Activated CD4-positive, alpha-beta T cell treated with anti-CD3 and anti-CD28 coated beads for 1 hour (primary cell): ENCODE measurements at places on chromosomes 11 and 22.

- DNase-seq, result no peak
These were observed 48.5 kb upstream of the PPP2R1B start for GRCh38 chr11:111814557-111815320.

GRCh38 chr22:47645450-47645914 lies 883.0 kb downstream of the TBC1D22A start:
- DNase-seq, result no peak

DNA sequence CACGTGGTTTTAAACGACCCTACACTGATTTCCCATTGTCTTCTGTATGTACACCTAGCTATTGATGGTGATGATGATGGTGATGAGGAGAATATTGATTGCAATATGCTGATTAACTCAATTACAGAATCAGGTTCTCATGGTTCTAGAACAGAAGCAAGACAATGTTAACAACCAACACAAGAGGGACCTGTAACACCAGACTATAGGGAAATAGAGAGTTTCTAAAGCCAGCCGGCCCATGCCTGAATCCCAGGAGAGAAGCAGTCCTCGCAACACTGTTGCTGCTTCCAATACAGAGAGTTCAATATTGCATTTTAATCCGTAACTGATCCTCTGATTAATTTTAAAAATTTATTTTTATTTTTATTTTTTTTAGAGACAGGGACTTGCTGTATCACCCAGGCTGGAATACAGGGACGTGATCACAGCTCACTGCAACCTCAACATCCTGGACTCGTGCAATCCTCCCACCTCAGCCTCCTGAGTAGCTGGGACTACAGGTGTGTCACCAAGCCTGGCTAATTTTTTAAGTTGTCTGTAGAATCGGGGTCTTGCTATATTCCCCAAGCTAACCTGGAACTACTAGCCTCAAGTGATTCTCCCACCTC lies 22.2 kb upstream of the UBASH3B start:
- DNase-seq, result no peak

DNA sequence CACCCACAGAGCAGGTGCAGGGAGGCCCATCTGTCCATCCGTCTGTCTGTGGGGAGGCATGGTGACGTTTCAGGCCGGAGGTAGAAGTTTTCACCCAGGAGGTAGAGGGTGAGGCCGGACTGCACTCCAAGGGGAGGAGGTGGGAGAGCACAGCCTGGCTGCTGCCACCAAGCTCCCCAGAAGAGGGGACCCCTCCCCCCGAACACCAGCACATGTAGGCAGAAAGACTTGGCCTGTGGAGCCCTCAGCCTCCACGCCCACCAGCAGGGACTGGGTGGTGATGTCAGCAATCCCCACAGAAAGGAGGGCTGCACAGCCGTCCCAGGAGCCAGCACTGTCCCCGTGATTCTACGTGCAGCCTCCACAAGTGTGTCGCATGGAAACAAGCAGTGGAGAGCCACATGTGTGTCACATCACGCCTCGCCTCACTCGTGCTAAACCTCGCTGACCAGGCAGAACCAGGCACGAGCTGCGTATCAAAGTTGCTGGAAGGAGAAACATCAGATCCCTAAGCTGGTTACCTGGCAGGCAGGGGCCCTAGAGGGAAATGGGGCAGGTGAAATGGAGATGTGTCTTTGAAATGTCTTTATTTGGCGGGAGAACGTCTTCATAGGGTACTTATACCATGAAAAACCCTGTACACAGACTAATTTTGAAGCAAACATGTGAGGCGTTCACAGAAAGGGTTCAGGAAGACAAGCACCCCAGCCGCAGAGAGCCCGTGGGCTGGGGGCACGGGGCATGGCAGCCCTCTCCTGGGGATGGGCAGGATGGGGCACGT lies 49.1 kb downstream of the CDKN1C start:
- DNase-seq, result no peak

- DNase-seq, result no peak
These were observed 140.4 kb upstream of the TBCEL start for GRCh38 chr11:120883404-120884080.

DNA sequence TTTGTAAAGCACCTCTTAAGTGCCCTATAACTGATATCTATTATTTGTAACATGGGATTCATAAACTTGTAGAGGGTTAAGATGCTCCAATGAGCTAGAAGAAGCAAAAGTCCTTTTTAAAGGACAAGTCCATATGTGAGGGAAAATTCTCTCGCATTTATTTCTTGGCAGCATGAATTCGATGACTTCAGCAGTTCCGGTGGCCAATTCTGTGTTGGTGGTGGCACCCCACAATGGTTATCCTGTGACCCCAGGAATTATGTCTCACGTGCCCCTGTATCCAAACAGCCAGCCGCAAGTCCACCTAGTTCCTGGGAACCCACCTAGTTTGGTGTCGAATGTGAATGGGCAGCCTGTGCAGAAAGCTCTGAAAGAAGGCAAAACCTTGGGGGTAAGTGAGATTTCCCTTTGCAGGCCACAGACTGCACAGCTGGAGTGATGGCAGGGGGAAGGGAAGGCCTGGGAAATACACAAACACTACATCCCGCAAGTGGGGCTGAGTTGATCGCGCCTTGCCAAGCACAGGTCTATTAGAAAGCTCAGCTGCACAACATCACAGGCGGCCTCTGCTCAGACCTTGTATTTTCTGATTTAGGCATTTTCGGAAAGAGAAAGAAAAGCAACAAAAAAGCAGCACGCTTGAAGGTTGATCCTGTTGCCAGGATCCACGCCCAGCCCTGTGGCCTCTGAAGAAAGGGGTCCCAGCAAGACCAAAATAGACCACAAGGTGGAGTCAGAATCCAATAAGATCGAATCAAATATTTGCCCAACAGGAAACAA lies 1.5 kb downstream of the MS4A8 start:
- DNase-seq, result no peak

DNA sequence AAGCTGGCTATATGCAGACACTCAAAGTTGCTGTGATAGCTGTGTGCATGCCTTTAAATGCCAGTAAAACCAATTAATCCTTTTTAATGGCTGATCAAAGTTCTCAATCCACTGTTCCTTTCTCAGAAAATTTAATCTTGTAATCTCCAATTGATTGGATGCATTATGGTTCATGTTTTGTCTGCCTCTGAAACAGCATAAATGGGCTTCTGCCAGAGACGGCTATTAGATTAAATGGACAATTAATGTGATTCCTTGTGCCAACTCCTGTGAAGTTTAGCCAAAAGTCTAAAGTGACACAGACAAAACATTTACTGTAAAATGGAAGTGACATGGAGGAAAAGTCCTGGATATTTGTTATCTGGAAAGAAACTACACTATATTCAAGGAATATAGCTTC lies 952.5 kb upstream of the FAT3 start:
- no peak for DNase-seq

DNA sequence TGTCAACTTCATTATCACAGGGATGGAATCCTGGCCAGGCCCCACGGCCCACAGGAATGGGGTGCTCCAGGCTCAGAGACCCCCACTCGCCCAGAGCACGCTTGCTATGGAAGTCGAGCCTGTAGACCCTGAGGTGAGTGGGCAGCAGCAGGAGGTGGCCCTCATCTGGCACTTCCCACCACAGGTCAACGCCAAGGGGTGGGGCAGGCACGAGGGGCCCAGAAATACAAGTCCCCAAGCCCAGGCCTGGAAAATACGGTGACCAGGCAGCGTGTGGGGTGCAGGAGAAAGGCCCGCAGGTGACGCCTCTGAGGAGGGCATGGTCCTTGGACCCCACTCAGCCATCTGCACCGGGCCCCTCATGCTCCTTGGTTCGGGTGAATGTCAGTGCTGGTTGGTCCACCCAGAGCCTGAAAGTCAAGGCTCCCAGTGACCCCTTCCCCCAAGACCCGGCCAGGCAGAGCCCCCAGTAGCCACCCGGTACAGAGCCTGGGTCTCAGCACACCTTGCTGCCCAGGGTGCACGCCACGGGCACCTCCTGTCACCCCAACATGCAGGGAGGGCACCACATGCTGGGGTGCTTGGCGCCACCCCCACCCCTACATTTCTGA lies 2.4 kb downstream of the MOB2 start:
- no peak for DNase-seq

DNA sequence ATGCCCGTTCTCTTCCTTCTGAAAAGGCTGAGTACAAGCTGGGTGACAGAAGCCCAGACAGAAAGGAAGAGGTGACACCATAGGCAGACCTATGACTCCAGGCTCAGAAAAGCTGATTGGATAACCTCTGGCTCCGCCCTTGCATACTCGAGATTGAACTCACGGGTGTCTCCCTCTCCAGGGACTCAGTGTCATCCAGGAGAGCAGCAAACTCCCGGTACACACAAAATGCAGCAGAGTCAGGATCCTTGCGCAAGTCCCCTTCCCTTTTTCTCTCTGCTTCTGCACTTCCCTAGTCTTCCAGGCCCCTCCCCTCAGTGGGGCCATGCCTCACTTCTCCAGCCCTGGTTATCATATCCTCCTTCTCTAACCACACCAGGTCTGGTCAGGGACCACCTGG lies 9.8 kb downstream of the SCN4B start:
- DNase-seq, result no peak

GRCh38 chr11:26276798-26277424 lies 55.0 kb upstream of the ANO3 start:
- DNase-seq, result no peak

GRCh38 chr11:120195601-120196320 lies 15.1 kb upstream of the OAF start:
- DNase-seq, result no peak

DNA sequence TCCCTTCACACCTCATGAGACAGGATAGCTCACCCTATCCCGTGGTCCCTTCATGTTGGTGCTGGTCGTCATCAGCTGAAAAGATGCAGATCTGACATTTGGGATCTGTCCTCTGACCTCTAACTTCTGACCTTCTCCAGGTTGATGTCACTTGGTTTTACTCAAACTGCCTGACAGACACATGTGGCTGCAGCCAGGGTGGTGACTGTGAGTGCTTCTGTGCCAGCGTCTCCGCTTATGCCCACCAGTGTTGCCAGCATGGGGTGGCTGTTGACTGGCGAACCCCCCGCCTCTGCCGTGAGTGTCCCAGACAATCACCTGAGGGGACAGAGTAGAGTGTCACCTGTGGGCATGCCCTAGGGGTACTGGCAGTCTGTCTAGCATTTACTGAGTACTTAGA lies 49.7 kb downstream of the OTOG start:
- no peak for DNase-seq

GRCh38 chr11:72805216-72805615 lies 9.0 kb upstream of the ATG16L2 start:
- DNase-seq, result no peak

DNA sequence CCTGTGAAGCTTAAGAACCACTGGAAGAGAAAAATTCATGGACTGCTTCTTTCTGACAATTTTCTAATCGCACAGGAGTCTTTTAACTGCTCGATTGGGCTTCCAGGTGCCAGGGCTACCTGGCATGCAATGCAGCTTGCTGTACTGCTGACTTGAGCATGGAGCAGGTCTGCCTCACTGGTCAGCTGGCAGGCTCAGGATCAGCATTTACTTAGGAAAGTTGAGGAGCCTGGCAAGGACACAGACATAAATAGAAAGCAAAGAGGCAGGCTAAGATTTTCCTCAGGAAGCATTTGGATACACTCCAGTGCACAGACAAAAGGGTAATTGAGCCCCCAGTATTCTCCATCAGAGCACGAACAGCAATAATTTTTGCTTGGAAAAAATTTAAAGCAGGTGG lies 163.5 kb downstream of the CSNK2A3 start:
- DNase-seq, result no peak

GRCh38 chr11:26076233-26076990 lies 255.5 kb upstream of the ANO3 start:
- no peak for DNase-seq

DNA sequence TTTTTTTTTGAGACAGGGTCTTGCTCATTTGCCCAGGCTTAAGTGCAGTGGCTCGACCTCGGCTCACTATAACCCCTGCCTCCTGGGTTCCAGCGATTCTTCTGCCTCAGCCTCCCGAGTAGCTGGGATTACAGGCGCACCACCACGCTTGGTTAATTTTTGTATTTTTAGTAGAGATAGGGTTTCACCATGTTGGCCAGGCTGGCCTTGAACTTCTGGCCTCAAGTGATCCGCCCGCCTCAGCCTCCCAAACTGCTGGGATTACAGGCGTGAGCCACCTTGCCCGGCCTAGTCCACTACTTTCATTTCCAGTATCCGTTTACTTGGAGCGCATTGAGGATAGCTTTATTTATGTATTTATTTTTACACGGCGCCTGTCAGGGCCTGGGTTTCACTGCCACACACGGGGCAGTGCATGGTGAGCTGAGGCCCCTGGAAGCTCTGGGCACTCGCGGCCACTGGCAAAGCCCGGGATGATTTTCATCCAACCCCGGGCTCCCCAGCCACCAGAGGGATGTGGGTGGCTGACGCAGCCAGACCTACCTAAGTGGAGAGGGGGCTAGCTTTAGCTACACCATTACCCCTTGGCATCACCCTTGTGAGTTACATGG lies 6.1 kb upstream of the MCAM start:
- DNase-seq, result no peak

DNA sequence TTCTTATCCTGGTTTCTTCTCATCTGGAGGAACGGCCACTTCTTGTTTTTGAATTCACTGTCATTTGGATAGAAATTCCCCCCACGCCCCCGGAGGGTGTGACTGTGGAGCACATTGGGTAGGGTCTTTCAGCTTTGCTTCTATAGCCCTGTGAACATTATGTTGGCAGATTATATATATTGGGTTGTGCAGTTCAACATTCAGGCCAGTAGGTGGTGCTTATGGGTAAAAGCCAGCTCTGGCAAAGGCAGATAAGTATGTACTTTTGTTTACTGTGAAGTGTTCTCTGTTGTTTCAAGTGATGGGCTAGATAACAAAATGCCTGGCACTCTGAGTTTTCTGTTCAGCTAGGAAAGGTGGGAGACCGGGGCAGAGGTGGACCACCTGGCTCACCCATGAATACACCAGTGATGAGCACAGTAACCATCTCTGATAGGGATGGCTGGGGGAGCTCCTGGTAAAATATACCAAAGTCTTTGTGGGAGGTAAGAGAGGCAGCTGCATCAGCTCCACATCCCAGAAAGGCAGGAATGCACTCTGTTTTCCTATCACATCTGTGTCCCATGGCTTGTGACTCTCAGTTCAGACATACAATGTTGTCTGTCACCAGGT lies 1348.2 kb upstream of the RAG2 start:
- no peak for DNase-seq

DNA sequence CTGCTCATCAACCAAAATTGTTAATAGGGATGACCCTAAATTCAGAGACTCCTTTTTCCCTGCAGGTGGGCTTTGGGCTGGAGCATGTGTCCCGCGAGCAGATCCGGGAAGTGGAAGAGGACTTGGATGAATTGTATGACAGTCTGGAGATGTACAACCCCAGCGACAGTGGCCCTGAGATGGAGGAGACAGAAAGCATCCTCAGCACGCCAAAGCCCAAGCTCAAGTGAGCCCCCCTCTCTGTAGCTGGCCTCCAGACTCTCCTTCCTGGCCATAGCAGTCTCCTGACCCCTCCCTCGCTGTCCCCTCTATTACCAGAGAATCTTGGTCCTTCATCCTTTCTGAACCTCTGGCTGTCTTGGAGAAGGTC lies 47.9 kb upstream of the RAB1B start:
- no peak for DNase-seq

GRCh38 chr22:44428941-44429830 lies 68.8 kb downstream of the RTL6 start:
- DNase-seq, result no peak
